ENCODE measurements at places on chromosomes 6 and 20.

GRCh38 chr6:132466952-132467351 lies 46.0 kb downstream of the STX7 start:
- DNase-seq = no peak

DNA sequence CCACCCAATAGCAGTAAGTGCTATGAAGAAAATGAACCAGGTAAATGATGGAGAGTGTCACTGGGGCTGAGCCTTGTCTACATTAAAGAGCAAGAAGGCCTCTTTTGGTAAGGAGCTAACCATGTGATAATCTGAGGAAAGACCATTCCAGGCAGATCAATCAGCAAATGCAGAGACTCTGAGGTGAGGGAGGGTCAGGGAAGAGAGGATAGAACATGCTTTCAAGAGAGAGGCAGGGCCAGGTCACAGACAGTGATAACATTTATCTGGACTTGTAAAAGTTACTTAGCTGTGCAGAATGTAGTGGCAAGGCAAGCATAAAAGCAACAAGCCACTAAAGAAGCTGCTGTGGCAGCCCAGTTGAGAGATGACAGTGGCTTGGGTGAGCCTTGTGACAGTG lies 197.3 kb downstream of the TASP1 start:
- peak; percentile 60 for DNase-seq

- peak; percentile 75 for DNase-seq
These were observed 812 bp upstream of the SMIM13 start for GRCh38 chr6:11092668-11093375.

GRCh38 chr6:41651962-41652657 lies 13.8 kb downstream of the MDFI start:
- DNase-seq = no peak

DNA sequence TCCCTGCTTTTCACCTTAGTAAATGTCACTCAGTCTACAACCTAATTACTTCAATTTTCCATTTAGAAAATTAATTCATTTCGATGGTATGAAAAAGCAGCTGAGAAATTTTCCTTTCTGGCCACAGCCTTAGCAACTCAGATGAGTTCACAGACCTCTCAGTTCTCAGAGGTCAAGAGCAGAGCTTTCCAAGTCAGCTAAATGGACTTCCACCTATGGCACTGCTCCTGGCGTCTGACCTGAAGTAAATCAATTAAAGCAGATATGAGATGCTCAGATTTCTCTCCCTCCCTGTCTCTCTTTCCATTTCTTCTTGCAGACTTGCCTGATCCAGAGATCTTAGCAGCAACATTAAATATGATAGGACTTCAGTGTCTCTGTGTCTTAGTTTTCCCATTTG lies 412.6 kb downstream of the QKI start:
- no peak for DNase-seq

GRCh38 chr6:6643398-6643797 lies 54.9 kb downstream of the LY86 start:
- DNase-seq = no peak

- DNase-seq = no peak
These were observed 144.6 kb downstream of the MTHFD1L start for GRCh38 chr6:151010071-151010470.

GRCh38 chr6:88476388-88476787 lies 310.2 kb upstream of the CNR1 start:
- no peak for DNase-seq

- DNase-seq = no peak
These were observed 33.2 kb downstream of the LIN28B start for GRCh38 chr6:104990085-104990484.
